ENCODE measurements at places on chromosomes 2 and 18.

GRCh38 chr2:148948868-148949267, 73.8 kb downstream of the KIF5C start:
- DNase-seq: no peak

DNA sequence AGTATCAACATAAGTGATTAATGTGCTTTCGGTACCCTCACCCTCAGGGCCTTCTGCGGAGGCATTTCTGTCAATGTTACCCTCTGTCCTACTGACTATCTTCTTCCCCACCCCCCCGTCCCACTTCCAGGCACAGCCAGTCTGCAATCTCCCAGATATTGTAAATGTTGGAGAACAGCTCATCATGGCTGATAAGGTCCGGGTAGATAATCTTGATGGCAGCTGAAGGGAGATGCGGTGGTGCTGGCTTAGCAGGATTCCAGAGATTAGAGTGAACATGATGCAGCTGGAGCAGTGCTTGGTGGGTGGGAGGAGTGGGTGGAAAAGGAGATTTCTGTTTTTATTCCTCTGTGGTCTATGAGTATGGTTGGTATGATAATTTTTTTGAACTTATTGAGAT, 15.5 kb downstream of the GTF2A1L start:
- DNase-seq: no peak

DNA sequence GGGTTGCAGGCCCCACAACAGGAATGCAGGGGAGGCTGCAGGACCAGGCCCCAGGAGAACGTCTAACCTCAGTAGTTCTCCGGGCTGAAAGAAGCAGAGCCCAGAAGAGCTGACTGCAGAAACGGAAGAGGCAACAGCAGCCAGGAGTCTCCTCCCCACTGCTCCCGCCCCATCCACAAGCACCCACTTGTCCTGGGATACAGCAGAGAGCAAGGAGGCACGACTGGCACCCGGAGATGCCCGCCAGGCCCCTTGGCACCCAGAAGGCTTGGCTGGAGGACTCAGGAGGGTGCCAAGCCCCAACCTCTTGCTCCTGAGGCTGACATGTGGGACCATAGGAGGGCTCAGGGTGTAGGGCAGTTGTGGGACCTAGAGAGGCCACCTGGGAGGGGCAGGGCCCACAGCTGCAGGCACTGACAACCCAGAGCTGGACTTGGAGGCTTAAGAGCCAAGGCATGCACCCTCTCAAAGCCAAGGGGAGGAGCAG, 29.0 kb upstream of the TNS1 start:
- DNase-seq: no peak

DNA sequence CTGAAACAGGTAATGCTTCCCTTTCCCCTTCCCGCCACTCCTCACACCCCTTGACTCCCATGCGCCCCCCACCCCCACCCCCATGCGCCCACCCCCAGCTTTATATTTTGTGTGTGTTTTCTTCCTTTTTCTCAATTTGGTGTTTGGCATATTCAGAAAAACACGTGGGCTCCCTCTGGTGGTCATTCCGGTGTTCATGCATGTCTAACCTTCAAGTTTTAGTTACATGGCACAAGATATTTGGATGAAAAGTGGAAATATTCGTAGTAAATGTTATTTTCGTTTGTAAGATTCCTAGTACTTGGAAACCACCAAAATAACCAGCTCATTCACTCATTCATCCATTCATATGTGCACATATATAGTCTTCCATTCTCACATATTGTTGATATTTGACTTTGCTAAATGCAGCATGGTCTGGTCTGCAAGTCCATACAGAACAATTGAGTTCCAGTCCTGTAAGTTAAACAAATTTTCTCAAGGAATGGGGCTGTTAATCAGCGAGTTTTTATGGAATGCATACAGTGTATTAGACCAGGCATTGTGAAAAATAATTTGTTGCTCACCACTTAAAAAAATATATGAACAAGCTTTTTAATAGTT, 143.6 kb upstream of the MAP3K20 start:
- peak; percentile 20 for DNase-seq

- no peak for DNase-seq
These were observed 535.2 kb downstream of the METTL4 start for GRCh38 chr18:2036086-2036485.

DNA sequence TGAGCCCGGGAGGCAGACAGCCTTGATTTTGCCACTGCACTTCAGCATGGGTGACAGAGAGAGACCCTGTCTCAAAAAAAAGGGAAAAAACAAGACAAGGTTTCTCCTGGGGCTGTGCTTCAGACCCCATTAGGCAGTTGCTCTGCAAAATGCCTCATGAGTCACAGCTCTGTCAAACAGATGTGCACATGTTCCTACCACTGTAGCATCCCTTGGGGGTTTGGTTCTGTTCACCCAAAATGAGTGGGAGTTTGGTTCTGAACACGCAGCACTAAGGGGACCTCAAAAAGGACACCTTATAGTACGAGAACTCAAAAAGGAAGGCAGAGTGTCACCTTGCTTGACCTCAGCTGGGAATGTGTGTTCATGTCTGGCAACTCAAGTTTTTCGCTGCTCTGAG, 134.9 kb downstream of the RPIA start:
- no peak for DNase-seq

GRCh38 chr2:190746971-190747761, 98.3 kb downstream of the NAB1 start:
- DNase-seq: no peak

- no peak for DNase-seq
These were observed 6.3 kb upstream of the SPP2 start for GRCh38 chr2:234044157-234044556.

- no peak for DNase-seq
These were observed 5.3 kb upstream of the TYMS start for GRCh38 chr18:652131-652530.

DNA sequence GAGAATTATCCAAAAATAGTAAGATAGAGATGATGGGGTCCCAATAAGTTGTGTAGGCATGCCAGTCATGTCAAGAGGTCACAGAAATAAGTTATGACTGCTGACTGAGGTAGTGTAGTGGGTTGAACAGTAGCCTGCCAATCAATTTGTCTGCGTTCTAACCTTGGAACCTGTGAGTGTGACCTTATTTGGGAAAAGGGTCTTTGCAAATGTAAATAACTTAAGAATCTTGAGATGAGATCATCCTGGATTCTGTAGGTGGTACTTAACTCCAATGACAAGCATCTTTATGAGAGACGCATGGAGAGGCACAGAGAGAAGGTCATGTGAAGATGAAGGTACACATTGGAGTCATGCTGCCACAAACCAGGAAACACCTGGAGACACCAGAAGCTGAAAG, 31.0 kb downstream of the ACVR1 start:
- no peak for DNase-seq

GRCh38 chr2:236631281-236631855, 61.7 kb downstream of the ACKR3 start:
- no peak for DNase-seq

DNA sequence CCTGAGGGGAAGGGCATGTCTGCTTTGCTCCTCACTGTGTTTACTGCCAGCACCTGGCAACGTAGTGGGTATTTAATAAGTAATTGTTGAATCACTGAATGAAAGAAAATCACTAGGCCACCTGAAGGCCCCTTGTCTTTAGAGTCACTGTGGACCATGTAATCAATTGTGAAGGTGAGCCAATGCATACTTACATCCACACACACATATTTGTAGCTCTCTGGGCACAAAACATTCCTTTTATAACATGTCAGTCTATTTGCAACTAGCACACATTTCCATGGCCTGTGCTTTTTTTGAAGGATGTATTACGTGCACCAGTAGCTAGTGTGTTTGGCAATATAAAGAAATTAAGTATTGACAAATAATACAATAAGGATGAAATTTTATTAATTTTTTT, 11.2 kb downstream of the ATP8B1 start:
- DNase-seq: no peak

- no peak for DNase-seq
These were observed 66.5 kb downstream of the CLHC1 start for GRCh38 chr2:55165626-55166025.

DNA sequence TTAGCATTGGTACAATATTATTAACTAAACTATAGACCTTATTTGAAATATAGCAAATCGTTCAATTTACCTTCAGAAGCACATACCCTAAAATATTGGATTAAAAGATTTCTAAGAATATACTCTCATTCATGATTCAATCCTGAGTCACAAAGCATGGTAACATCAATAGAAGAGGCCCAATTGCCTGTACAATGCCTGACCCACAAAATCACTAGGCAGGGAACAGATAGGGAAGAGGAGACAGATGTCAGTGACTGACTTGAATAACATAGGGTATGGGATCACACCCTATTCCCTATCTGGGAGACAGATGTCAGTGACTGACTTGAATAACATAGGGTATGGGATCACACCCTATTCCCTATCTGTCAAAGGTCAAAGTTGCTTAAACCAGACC, 611.6 kb upstream of the VRK2 start:
- DNase-seq: no peak

DNA sequence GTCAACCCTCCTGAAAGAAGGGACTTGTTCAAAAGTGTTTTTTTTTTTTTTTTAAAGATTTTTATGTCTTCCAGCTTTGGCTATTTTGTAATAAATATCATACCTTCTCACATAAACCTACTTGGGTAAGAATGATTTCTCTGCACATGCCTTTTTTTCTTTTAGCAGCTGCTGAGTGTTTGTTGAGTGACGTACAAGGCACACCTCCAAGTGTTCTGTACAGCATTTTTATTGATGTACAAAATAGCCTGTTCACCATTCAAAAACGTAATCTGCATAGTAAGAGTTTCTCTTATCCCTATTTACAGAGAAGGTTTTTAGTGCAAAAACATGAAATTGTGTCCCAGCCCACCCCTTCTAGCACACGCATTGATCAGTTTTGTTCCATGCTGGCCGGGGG, 77.6 kb downstream of the MEP1B start:
- DNase-seq: no peak

DNA sequence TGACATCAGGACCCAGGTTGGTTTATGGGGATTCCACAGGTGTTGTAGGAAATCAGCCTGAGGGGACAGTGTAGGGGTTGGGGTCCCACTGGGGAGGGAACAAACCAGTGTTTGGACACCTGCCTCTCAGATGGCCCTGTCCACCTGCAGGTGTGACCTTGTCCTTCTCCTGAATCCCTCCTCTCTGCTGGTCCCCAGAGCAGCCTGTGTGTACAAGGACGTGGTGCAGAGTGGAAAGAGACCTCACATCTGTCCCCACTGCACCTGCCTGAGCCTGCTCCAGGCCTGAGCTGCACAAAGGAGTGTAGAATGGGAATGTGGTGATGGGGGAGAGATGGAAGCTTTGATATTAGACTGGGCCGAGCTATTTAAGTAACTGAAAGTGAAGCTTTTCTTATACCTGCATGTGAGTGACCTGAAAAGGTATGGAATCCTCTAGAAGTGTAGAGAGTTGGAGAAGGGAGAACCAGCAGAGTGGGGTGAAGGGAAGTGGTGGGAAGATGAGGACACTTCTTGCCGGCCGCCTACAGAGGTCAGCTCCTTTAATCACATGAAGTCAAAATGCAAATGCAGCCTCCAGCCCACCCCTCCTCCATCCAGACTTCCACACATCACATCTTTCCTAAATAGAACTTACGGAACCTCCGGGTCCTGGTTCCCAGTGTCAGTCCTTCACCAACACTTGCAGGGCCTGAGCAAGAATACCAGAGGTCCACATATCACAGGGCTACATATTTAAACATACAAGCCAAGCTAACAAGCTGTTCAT, 89.3 kb upstream of the SMAD2 start:
- no peak for DNase-seq

DNA sequence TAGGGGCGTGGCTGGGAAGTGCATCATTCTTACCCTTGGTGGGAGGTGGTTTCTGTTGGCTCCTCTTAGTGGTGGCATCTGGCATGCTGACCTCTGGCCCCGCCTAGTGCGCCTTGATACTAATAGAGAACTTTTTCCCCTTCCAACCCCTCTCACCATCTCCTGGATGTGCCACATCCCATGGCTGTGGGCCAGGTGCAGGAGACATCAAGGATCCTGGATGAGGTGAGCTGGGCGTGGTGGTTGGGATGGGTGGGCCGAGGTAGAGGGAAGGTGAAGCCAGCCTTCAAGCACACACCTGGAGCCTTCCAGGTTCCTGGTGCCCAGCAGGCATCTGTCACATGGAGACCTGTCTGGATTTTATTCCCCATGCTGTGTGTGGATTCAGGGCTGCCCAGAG, 149.2 kb downstream of the DYSF start:
- DNase-seq: no peak

DNA sequence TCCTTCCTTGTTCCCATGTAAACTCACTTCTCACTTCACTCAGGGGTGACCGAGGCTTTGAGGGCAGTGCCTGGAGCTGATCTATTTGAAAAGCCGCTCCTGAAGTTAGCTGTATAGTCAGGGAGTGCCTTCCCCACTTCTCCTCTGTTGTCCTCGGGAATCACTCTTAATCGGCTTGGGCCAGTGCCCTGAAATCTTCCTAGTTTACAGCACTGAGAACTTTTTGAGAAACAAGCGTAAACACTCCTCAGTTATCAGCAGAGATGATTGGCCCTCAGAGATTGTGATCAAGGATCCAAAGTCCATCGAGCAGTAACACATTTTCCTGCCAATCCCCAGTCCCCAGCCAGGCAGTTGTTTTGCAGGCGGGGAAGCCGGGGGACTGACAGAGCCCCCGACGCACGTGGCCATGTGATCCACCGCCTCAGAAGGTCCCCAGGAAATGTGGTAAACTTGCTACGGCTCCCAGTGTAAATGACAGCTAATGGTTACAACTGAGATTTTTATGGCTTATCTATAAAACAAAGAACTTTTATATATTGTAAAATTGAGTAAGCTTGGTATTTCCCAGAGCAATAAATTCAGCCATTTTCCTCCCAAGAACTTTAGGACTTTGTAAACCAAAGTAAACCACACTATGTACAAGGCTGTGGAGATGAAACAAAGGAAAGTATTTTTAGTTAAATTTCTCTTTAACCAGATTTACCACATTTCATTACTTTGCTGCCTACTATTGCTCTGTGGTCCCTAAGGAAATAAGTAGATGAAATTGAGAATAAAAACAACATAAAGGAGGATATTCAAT, 53.5 kb downstream of the C18orf63 start:
- DNase-seq: no peak

- DNase-seq: no peak
These were observed 51.4 kb downstream of the LINC00305 start for GRCh38 chr18:64097497-64097896.

GRCh38 chr2:143968860-143969259, 551.1 kb downstream of the ZEB2 start:
- DNase-seq: no peak

DNA sequence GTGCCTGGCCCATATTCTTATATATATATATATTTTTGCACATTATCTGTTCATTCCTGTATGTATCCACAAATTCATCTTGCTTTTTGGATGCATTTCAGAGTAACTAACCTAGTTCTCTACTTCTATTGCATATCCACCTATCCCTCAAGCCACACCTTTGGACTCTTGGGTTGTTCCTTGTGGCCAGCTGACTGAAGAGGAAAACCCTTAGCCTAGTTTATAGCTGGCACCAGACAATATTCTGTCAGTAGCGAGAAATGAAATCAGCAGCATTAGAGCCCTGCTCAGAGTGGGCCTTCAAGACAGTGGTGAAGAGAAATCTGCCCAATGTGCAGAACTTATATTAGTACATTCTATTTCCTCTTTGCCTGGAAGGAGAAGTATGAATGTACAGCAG, 19.6 kb upstream of the ALMS1 start:
- no peak for DNase-seq

- no peak for DNase-seq
These were observed 344.3 kb upstream of the KCNH7 start for GRCh38 chr2:163182764-163183354.

GRCh38 chr2:35932276-35932963, 423.2 kb upstream of the CRIM1 start:
- DNase-seq: no peak

GRCh38 chr2:148876595-148877402, 1.8 kb downstream of the KIF5C start:
- DNase-seq: no peak

All from C1 segment of cervical spinal cord (tissue), 14 donors.